ENCODE measurements at places on chromosomes 1 and 21. TPM values are rescaled to one million over a fixed set of nuclear protein-coding genes. Genes with fewer than 3 reads are reported as not detected.

DNA sequence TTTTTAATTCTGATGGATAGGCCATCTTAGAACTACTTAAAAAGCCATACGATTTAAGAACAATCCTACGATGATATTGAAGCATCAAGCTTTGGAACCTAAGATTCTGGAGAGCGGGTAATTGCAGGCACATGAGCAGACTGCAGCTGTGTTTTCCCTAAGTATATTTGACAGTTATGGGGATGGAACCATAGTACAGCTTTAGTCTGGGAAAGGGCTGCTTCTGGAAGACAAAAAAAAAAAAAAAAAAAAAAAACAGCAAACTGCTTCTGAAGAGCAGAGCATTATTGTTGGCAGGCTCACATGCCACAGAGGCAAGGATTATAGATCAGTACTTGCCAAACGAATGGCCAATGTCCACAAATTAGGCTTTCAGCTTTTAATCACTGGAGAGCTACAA lies 1618.7 kb downstream of the AMY1C start:
- H3K36me3 ChIP-seq = no peaks in the 10 kb centered on the region
- DNase-seq = no peak
- no peak overlapping the region for H3K4me3 ChIP-seq
- no peak overlapping the region for H3K27ac ChIP-seq
- no peaks in the 10 kb centered on the region for H3K4me1 ChIP-seq

- H3K27ac ChIP-seq = no peak overlapping the region
- no peak overlapping the region for H3K4me3 ChIP-seq
These were observed 13.9 kb upstream of the LAX1 start for GRCh38 chr1:203751051-203751450.

DNA sequence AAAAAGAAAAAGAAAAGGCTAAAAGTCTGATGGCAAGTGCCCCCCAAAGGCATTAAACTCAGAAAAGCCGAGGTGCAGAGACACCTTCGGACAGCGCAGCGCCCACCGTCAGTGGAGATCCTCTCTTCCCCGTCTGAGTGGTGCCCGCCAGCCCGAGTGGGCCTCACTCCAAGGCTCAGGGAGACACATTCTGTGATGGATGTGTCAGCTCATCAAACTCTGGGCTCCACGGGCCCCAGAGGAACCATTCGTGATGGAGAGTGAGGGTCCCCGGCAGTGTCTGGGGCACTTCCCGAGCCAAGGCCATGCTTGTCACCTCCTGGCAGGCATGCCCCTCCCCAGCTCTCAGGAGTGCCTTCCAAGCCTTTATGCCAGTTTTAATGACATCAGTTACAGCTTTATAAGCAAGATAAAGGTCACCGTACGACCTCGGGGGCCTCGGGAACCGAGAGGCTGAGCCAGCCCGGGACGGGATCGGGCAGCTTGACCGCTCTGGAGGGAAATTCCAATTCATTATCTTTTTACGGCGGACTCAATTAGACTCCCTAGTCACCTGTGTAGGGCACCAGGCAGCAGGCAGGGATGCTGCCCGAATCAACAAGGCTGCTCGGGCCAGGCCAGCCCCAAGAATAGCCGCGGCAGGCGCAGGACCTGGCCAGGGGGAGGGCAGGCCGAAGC lies 49.5 kb downstream of the MORN1 start:
- H3K4me1 ChIP-seq = no peaks in the 10 kb centered on the region
- no peak overlapping the region for H3K4me3 ChIP-seq
- H3K27me3 ChIP-seq = no peaks in the 10 kb centered on the region
- H3K36me3 ChIP-seq = no peaks in the 10 kb centered on the region
- H3K27ac ChIP-seq = no peak overlapping the region
- no peak for DNase-seq

GRCh38 chr1:156929596-156930238 lies 9.3 kb downstream of the LRRC71 start:
- H3K4me1 ChIP-seq = no peaks in the 10 kb centered on the region
- no peak for DNase-seq
- no peaks in the 10 kb centered on the region for H3K27me3 ChIP-seq
- H3K36me3 ChIP-seq = no peaks in the 10 kb centered on the region
- H3K4me3 ChIP-seq = no peak overlapping the region

- H3K27ac ChIP-seq = no peak overlapping the region
- H3K4me1 ChIP-seq = peaks cover 3% of the 10 kb centered on the region
- H3K27me3 ChIP-seq = no peaks in the 10 kb centered on the region
- H3K36me3 ChIP-seq = no peaks in the 10 kb centered on the region
These were observed 79.3 kb upstream of the RGS2 start for GRCh38 chr1:192729500-192729899.

DNA sequence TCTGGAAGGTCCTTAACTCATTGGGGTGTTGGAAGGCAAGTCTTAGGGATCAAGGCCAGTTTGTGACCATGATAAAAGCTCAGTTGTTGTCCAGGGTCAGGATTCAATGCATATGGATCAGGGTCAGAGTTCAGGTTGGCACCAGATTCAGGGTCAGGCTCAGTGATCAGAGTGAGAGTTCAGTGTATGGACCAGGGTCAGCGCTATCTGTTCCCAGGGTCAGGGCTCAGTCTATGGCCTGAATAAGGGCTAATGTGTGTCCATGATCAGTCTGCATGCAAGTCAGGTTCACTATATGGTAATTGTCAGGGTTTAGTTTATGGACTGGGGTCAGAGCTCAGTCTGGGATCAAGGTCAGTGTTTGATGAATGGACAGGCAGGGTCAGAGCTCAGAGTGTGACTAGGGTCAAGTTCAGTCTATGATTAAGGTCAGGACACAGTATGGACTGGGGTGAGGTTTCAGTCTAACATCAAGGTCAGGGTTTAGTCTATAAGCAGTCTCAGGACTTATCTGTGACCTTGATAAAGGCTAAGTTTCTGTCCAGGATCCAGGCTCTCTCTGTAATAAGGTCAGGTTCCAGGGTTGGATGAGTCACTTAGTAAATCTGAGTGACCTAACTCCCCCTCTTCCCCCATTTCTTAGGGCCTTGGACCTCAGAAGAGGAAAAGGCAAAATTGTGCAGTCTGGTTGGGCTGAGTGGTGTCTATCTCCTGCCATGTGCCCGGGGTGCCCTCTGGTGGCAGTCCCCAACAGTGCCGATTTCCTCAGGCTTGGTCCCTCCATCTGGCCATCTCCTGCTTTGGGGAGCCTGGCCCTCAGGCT lies 23.8 kb downstream of the KNCN start:
- no peaks in the 10 kb centered on the region for H3K36me3 ChIP-seq
- peaks cover 4% of the 10 kb centered on the region for H3K4me1 ChIP-seq
- H3K4me3 ChIP-seq = no peak overlapping the region

The SLC25A33 gene
- 6.4 TPM for polyA plus RNA-seq

DNA sequence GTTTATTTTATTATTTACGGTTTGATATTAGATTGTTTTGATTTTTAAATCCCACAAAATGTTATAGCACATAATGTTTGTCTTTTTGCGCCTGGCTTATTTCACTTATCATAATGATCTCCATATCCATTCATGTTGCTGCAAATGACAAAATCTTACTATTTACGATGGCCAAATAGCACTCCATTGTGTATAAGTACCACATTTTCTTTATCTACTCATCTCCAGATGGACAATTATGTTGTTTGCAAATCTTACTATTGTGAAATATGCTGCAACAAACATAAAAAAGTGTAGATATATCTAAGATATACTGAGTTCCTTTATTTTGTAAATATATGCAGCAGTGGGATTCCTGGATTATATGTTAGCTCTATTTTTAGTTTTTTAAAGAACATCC lies 1568.3 kb downstream of the AMY1C start:
- no peaks in the 10 kb centered on the region for H3K36me3 ChIP-seq
- H3K4me1 ChIP-seq = no peaks in the 10 kb centered on the region
- H3K27ac ChIP-seq = no peak overlapping the region
- H3K4me3 ChIP-seq = no peak overlapping the region
